ENCODE measurements at places on chromosomes 7 and 10. TPM values are rescaled to one million over a fixed set of nuclear protein-coding genes. Genes with fewer than 3 reads are reported as not detected.

SYCE1 gene
- total RNA-seq: not detected

VPS37D gene
- total RNA-seq: 5.4 TPM

GRCh38 chr7:107867858-107868466, 23.0 kb upstream of the DLD start:
- H3K4me3 ChIP-seq: no peak overlapping the region
- DNase-seq: no peak
- H3K27ac ChIP-seq: no peak overlapping the region
- H3K36me3 ChIP-seq: no peaks in the 10 kb centered on the region
- H3K4me1 ChIP-seq: no peaks in the 10 kb centered on the region

GRCh38 chr10:19985745-19986144, 169.5 kb downstream of the PLXDC2 start:
- H3K4me1 ChIP-seq: peaks cover 8% of the 10 kb centered on the region
- H3K27me3 ChIP-seq: no peaks in the 10 kb centered on the region
- no peaks in the 10 kb centered on the region for H3K36me3 ChIP-seq
- no peak overlapping the region for H3K27ac ChIP-seq
- no peak overlapping the region for H3K4me3 ChIP-seq

ASL gene
- total RNA-seq: 24.6 TPM

STN1 gene
- total RNA-seq: 22.3 TPM

TMEM229A gene
- not detected for total RNA-seq

- H3K27me3 ChIP-seq: no peaks in the 10 kb centered on the region
- no peak overlapping the region for H3K27ac ChIP-seq
- no peak overlapping the region for H3K4me3 ChIP-seq
- H3K36me3 ChIP-seq: no peaks in the 10 kb centered on the region
- no peaks in the 10 kb centered on the region for H3K4me1 ChIP-seq
Measured at GRCh38 chr7:157712666-157713235, 375.9 kb downstream of the DNAJB6 start.

GRCh38 chr7:18344536-18344935, 151.0 kb upstream of the HDAC9 start:
- H3K4me1 ChIP-seq: no peaks in the 10 kb centered on the region
- no peak for DNase-seq
- H3K4me3 ChIP-seq: no peak overlapping the region
- no peaks in the 10 kb centered on the region for H3K36me3 ChIP-seq
- no peak overlapping the region for H3K27ac ChIP-seq

GATA3 gene
- 8.6 TPM for total RNA-seq

NUB1 gene
- total RNA-seq: 46.2 TPM

DNA sequence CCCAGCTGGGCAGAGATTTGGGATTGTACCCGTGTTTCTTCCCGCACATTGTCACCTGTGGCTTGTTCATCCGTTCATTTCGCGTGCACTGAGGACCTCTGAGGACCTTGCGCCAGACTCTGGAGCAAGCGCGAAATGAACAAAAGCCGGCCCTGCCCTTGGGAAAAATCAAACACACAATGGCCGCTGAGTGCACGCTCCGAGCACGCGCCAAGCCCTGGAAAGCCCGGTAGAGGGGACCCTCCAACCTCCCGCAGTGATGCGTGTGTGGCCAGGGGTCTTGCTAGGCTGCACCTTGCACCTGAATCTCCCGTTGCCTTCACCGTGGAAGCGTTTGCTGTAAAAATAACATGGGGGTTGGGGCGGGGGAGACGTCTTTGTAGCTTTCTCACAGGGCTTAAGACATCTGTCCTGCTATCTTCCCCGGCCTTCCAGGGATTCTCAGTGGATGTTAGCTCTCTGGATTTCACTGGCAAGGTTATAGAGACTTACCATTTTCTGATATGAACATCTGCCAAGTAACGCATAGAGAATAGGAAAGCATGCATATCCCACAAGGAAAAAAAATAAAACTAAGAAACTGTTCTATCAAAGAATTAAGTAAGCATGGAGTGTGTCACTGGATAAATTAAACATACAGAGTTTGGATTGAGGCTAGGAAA, 37.3 kb downstream of the ZNF777 start:
- no peak for DNase-seq
- peak overlapping the region; percentile 39 for H3K4me3 ChIP-seq
- H3K36me3 ChIP-seq: no peaks in the 10 kb centered on the region
- H3K4me1 ChIP-seq: peaks cover 6% of the 10 kb centered on the region
- no peaks in the 10 kb centered on the region for H3K27me3 ChIP-seq

DNA sequence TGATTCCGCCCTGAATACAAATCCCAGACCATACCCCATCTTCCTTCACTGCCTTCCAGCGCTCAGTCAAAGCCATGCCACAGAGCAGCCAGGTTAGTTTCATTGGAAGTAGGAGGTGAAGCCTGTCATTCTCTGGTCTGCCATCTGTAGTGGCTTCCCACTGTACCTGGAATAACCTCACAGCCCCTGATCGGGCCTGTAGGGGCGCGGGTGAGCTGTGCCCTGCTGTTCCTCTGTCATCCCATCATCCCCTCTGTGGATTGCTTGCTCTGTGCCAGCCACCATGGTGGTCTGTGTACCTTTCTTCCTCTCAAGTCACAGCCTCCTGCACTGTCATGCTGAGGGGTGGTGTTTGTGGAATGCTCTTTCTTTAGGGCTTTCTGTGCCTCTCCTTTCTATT, 155.1 kb downstream of the ZNF22 start:
- H3K36me3 ChIP-seq: no peaks in the 10 kb centered on the region
- DNase-seq: no peak
- H3K27ac ChIP-seq: no peak overlapping the region
- no peaks in the 10 kb centered on the region for H3K27me3 ChIP-seq
- H3K4me3 ChIP-seq: no peak overlapping the region

DNA sequence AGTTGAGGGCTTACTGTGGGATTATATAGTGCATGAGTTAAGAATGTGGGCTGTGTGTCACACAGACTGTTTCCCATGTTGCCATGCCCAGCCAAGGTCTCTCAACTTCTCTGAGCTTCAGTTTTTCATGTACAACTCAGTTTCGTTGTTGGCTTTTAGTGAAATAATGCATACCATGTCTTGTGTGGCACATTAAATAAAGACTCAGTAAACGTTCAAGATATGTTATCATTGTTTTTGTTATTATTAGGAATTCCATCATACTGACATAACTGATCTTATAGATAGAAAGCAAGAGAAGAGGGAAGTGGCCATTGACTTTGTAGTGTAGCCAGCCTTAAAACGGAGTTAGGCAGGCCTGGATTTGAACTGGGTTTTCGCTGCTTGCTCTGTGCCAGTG, 2.9 kb downstream of the CDK14 start:
- no peak overlapping the region for H3K27ac ChIP-seq
- no peak for DNase-seq
- H3K4me1 ChIP-seq: no peaks in the 10 kb centered on the region
- no peaks in the 10 kb centered on the region for H3K36me3 ChIP-seq
- no peak overlapping the region for H3K4me3 ChIP-seq

- no peak overlapping the region for H3K4me3 ChIP-seq
- no peak for DNase-seq
- no peaks in the 10 kb centered on the region for H3K36me3 ChIP-seq
- H3K27ac ChIP-seq: no peak overlapping the region
- H3K27me3 ChIP-seq: peaks cover 15% of the 10 kb centered on the region
Measured at GRCh38 chr10:8043569-8044306, 10.8 kb upstream of the GATA3 start.

DNA sequence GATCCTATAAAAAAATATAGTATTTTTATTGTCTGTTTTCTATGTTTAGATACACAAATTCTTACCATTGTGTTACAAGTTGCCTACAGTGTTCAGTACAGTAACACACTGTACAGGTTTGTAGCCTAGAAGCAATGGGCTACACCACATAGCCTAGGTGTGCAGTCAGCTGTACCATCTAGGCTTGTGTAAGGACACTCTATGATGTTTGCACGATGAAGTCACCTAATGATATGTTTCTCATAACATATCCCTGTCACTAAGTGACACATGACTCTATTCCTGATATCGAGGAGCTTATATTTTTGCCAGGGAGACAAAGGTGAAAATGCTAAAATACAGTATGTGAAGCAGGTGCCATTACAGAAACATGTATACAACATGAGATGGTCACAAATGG, 18.6 kb downstream of the ZNF25 start:
- H3K27ac ChIP-seq: no peak overlapping the region
- no peaks in the 10 kb centered on the region for H3K27me3 ChIP-seq
- H3K4me1 ChIP-seq: no peaks in the 10 kb centered on the region

NSUN5 gene
- total RNA-seq: 25.3 TPM

LBX1 gene
- total RNA-seq: not detected

GRCh38 chr10:28200775-28201174, 102.1 kb downstream of the MPP7 start:
- no peaks in the 10 kb centered on the region for H3K27me3 ChIP-seq
- H3K27ac ChIP-seq: no peak overlapping the region
- H3K4me1 ChIP-seq: no peaks in the 10 kb centered on the region
- no peaks in the 10 kb centered on the region for H3K36me3 ChIP-seq

DNA sequence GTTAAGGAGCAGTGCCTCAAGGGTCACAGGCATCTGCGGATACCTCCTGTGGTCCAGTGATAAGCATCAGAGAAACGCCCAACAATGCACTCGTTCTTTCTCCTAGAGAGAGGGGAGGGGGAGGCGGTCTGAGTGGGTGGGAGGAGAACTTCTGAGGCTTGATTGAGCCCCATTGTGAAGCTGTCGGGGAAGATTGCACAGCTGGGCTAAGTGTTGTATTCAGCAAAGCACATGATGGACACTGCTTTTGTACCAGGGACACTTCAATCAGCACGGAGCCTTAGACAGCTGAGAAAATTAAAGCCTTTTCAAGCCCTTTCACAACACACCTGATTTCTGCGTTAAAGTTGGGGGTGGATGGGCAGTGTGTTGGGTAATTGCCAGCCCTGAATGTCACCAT, 230.3 kb upstream of the GHITM start:
- H3K27me3 ChIP-seq: no peaks in the 10 kb centered on the region
- H3K4me3 ChIP-seq: no peak overlapping the region
- H3K36me3 ChIP-seq: no peaks in the 10 kb centered on the region
- H3K4me1 ChIP-seq: no peaks in the 10 kb centered on the region

- H3K27ac ChIP-seq: no peak overlapping the region
- H3K36me3 ChIP-seq: no peaks in the 10 kb centered on the region
- no peak for DNase-seq
- H3K4me1 ChIP-seq: no peaks in the 10 kb centered on the region
- H3K4me3 ChIP-seq: no peak overlapping the region
Measured at GRCh38 chr10:86657011-86657395, 2.7 kb downstream of the OPN4 start.

DNA sequence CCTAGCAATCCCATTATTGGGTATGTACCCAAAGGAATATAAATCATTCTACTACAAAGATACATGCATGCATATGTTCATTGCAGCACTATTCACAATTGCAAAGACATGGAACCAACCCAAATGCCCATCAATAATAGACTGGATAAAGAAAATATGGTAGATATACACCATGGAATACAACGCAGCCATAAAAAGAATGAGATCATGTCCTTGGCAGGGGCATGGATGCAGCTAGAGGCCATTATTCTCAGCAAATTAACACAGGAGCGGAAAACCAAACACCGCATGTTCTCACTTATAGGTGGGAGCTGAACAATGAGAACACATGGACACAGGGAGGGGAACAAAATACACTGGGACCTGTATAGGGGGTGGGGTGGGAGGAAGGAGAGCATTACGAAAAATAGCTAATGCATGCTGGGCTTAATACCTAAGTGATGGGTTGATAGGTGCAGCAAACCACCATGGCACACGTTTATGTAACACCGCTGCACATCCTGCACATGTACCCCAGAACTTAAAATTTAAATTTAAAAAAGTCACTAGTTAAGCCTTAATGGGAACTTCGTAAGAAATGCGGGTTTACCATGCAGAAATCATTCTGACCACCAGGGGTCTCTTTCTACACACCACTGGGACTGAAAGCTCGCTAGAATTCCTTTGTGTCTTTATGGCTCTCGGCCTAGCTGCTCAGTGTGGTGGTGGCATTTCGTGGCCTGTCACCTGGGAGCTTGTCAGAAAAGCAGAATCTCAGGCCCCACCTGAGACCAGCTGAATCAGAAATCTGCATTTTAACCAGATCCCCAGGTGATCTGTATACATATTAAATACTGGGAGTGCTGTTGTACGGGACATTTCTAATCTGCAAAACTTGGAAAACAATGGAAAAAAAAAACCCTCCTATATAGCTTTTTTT, 9.5 kb downstream of the ANKRD1 start:
- H3K27me3 ChIP-seq: no peaks in the 10 kb centered on the region
- no peak overlapping the region for H3K27ac ChIP-seq
- H3K4me3 ChIP-seq: no peak overlapping the region

DNA sequence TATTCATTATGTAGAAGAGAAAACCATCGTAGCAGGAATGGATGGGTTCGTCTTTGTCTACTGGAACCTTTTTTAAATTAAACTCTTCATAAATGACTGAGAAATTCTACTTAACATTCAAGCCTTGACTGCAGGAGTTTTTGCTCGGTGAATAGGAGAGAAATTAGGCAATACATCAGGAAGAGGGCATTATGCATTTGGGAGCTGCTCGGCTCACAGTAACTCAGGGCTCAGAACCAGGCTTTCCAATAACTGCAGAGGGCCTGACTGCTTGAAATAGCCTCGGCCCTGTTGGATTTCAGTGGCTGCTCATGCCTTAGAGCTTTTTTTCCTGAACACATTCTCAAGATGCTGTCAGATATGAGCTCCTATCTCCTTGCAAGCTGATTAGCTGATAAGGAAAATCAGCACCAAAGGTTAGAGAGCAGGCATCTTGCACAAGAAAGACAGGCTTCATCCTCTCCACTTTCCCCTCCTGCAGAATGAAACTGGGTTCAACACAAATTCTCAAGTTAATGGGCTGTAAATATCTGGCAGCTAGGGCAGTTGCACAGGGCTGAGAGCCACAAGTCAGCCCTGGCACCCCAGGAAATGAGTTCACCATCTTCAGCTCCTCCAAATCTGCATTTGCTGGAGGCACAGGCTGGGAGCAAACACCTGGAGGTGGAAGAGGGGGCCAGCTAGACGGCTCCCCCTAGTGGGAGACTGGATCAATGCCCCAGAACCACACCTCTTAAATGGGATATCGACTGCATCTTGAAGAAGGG, 24.3 kb downstream of the TECTB start:
- H3K4me1 ChIP-seq: no peaks in the 10 kb centered on the region
- no peak overlapping the region for H3K27ac ChIP-seq
- H3K27me3 ChIP-seq: no peaks in the 10 kb centered on the region
- no peaks in the 10 kb centered on the region for H3K36me3 ChIP-seq

DNA sequence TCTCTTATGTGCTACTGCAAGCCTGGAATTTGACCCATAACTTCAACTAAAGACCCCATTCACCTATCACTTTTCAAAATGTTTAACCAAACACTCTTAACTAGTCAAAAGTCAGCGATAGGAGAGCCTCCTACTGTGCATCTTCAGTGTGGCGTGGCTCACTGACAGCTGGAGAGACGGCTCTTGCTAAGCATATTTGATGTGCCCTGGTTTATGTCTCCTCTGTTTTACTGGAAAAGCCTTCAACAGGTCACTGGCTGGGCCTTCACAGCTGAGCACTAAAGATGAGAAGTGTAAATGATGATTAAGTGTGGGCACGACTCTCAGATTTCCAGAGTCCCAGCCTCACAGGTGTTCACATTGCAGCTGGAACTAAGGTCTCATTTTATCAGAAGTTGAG, 472.1 kb downstream of the SEMA3D start:
- no peak overlapping the region for H3K27ac ChIP-seq
- DNase-seq: no peak
- no peaks in the 10 kb centered on the region for H3K36me3 ChIP-seq

- H3K27me3 ChIP-seq: no peaks in the 10 kb centered on the region
- H3K4me3 ChIP-seq: no peak overlapping the region
- no peaks in the 10 kb centered on the region for H3K36me3 ChIP-seq
- no peak overlapping the region for H3K27ac ChIP-seq
- no peak for DNase-seq
- H3K4me1 ChIP-seq: no peaks in the 10 kb centered on the region
Measured at GRCh38 chr7:18995811-18996426, 121.5 kb downstream of the TWIST1 start.

Data from vagina (tissue), 2 donors.